ENCODE measurements at places on chromosomes 3 and 15.
A peak's percentile ranks its signal among the peaks of the same experiment; 100 is the strongest.

DNA sequence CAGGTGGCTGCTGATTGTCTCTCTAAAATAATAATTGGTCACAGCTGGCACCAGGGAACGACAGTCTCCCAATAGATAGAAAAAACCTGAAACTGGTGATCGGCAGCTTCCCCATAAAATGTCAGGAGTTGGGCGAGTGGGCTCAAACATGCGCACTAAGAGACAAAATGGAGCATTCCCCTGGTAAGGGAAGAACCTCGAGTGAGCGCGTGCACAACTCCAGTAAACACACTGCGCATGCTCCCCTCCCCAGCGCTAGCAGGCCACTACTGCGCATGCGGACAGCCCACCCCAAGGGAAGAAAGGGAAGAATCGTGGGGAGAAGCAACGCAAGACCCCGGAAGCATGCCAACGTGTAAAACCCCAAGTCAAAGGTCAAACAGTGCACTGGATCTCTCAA, 7.7 kb upstream of the STARD5 start:
- no peak overlapping the region for H3K27ac ChIP-seq
- H3K27me3 ChIP-seq, result no peaks in the 10 kb centered on the region
- DNase-seq, result no peak

DNA sequence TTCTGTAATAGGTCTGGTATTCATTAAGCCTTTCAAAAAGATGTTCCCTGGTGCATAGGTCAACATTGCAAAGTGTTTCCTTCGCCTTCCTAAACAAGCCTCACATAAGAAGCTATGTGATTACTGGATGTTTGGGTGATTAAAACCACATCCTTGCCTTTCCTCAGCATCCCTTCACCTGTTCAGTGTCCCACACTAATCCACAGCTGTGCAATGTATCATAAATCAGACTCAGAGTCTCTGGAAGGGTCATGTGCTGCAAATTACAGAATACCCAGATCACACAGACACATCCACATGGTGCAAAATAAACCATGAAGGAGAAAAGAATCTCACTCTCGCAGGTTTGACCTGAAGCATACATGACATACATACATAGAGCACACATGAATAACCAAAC, 164.7 kb upstream of the NSMCE3 start:
- no peak overlapping the region for H3K4me3 ChIP-seq
- H3K27ac ChIP-seq, result no peak overlapping the region

- peaks cover 3% of the 10 kb centered on the region for H3K27me3 ChIP-seq
- no peaks in the 10 kb centered on the region for H3K36me3 ChIP-seq
- DNase-seq, result no peak
- no peak overlapping the region for H3K27ac ChIP-seq
- H3K4me1 ChIP-seq, result no peaks in the 10 kb centered on the region
- H3K4me3 ChIP-seq, result no peak overlapping the region
Observed at GRCh38 chr3:124149771-124150170, 157.8 kb upstream of the ROPN1 start.

DNA sequence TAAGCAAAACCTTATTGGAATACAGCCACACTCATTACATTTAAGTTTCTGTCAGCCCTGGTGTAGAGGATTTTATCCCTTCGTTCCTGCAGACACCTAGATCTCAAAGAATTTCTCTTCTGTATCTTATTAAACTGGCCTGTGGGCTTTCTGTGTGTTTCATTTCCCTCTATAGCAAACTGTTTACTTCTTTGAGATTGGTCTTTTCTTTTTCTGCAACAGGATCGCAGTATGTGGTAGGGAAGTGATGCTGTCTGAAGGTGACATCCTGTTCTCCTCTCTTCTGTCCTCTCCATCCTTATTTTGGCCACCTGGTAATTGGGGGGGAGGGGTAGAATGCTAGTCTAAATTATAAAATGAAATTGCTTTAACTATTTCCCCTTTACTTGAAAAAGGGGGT, 25.5 kb downstream of the ATP1B3 start:
- H3K36me3 ChIP-seq, result peaks cover 57% of the 10 kb centered on the region
- no peak overlapping the region for H3K27ac ChIP-seq
- peaks cover 37% of the 10 kb centered on the region for H3K4me1 ChIP-seq
- no peaks in the 10 kb centered on the region for H3K27me3 ChIP-seq

DNA sequence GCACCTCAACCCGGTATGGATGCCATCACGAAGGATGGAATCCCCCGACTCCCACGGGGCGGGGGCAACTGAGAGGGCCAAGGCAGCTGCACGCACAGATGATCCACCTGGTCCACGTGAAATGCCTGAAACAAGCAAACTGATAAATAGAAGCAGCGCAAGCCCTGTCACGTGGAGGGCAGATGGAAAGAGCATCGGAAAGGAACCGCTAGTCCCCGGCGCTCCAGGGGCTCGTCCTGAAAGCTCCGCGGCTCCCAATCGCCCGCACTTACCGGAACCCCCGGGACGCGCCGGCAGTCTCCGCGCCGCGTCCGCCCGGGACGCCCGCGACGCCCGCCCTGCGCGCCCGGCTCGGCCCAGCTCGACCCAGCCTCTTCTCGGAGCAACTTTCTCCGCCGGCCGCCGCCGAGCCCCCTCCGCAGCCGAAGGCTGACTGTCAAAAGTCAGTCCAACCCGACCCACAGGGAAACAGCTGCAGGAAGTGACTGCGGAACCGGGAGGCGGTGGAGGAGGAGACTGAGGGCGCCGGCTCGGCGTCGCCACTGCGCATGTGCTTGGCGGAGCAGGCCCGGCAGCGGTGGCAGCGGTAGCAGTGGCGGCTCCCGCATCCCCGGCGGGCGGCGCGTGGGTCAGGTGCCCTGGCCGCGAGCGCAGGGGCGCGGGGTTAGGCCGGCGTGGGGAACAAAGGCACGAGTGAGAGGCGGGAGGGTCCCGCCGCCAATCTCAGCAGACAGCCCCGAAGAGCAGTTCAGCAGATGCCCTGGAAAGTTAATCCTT, at the start of gene ZMAT3:
Gene ZMAT3, minus strand, starts transcription at position 487 of the 777 bp plus-strand sequence. CDS start 4,057 bp downstream, outside the sequence.
- H3K36me3 ChIP-seq, result peaks cover 16% of the 10 kb centered on the region
- DNase-seq, result peak; percentile 90
- peaks cover 41% of the 10 kb centered on the region for H3K4me1 ChIP-seq
- peak within 1 kb of the TSS; percentile 92 for H3K27ac ChIP-seq

DNA sequence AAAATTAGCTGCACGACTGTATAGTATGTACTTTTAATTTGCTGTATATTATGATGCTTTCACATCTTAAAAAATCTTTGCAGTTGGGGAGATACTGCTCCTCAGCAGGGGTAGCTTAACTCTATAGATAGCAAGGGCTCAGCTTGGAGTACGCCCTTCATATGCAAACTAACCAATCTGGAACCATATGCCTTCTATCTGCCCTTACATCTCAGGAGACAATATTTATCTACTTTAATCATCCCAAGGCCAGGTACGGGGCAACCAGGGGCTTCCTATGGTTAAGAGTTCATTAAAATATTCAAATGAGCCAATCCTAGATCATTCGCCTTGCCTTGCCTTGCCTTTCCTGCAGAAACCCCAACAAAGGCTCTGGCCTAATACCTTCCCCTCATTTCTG, 204.1 kb upstream of the ZBTB20 start:
- H3K36me3 ChIP-seq, result no peaks in the 10 kb centered on the region
- DNase-seq, result no peak
- H3K27ac ChIP-seq, result no peak overlapping the region
- no peak overlapping the region for H3K4me3 ChIP-seq

- H3K36me3 ChIP-seq, result no peaks in the 10 kb centered on the region
- no peak for DNase-seq
- peaks cover 22% of the 10 kb centered on the region for H3K4me1 ChIP-seq
- H3K27me3 ChIP-seq, result peaks cover 9% of the 10 kb centered on the region
Observed at GRCh38 chr3:46017720-46018119, 9.6 kb downstream of the XCR1 start.

DNA sequence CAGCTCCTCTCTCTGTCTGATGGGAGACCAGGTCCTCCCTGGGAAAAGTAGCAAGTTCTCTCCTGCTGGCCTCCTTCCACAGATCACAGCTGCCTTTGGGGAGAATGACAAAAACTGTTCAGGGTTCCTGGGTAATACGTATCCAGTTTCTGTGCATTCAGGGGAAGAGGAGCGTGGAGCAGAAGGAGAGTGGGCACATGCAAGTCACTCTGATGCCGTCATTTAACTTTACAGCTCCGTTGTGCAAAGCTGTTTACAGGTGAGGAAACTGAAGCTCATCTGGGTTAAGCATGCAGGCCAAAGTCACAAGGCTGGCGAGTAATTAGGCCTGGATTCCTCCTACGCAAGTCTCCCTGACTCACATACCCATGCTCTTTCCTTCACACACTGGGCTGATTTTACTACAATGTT, 7.5 kb upstream of the TM4SF1 start:
- no peaks in the 10 kb centered on the region for H3K36me3 ChIP-seq
- no peak overlapping the region for H3K27ac ChIP-seq
- no peak for DNase-seq
- H3K4me3 ChIP-seq, result no peak overlapping the region
- no peaks in the 10 kb centered on the region for H3K4me1 ChIP-seq

- H3K36me3 ChIP-seq, result no peaks in the 10 kb centered on the region
- H3K4me1 ChIP-seq, result peaks cover 7% of the 10 kb centered on the region
- peak; percentile 22 for DNase-seq
- no peak overlapping the region for H3K27ac ChIP-seq
- no peaks in the 10 kb centered on the region for H3K27me3 ChIP-seq
- no peak overlapping the region for H3K4me3 ChIP-seq
Observed at GRCh38 chr3:131174752-131175151, 148.1 kb downstream of the NEK11 start.

- H3K4me3 ChIP-seq, result no peak overlapping the region
- H3K27ac ChIP-seq, result no peak overlapping the region
- peaks cover 3% of the 10 kb centered on the region for H3K36me3 ChIP-seq
- H3K27me3 ChIP-seq, result no peaks in the 10 kb centered on the region
- DNase-seq, result no peak
Observed at GRCh38 chr3:171282041-171282440, 178.2 kb downstream of the TNIK start.

DNA sequence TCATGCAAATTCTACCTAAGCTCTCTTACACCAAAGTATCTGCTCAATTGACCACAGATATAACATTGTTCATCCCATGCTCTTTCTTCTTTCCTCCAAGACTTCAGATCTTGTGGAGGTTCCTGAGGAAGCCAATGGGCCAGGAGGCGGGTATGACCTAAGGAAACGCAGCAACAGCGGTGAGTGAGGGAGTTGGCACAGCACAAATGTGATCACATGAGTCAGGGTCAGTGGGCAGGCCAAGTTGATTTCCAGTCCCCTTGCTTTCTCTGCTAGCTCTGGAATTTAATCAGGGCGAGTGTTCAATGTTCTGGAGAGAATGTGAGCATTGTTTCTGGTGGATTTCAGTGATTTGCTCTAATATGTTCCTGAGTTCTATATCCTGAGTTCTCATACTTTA, 112.7 kb downstream of the STAC start:
- no peak overlapping the region for H3K4me3 ChIP-seq
- H3K36me3 ChIP-seq, result no peaks in the 10 kb centered on the region
- DNase-seq, result no peak
- H3K27me3 ChIP-seq, result peaks cover 1% of the 10 kb centered on the region

GRCh38 chr3:23904545-23904944, 12.2 kb downstream of the NKIRAS1 start:
- no peak for DNase-seq
- H3K4me1 ChIP-seq, result no peaks in the 10 kb centered on the region
- H3K36me3 ChIP-seq, result peaks cover 28% of the 10 kb centered on the region

- H3K4me3 ChIP-seq, result no peak overlapping the region
- DNase-seq, result no peak
- H3K4me1 ChIP-seq, result no peaks in the 10 kb centered on the region
Observed at GRCh38 chr15:39868396-39868795, 51.7 kb downstream of the GPR176 start.

DNA sequence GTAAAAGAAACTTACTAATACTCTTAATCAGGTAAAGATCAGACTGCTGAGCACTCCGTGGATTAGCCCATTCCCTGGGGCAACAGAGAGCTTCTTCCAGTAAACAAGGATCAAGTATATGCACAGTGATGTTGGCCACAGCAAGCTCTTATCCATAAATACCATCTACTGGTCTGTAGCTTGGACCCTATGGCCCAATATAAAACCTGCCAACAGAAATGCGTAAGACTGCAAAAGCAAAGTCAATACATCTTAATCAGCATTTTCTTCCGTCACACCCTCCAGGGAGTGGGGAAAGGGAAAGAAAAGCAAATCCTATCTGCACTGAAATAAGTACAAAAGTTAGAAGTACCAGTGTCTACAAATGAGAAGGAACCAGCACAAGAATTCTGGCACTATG, 1082.1 kb downstream of the ZPLD1 start:
- H3K27me3 ChIP-seq, result no peaks in the 10 kb centered on the region
- no peaks in the 10 kb centered on the region for H3K36me3 ChIP-seq
- no peaks in the 10 kb centered on the region for H3K4me1 ChIP-seq
- H3K27ac ChIP-seq, result no peak overlapping the region
- H3K4me3 ChIP-seq, result no peak overlapping the region

- H3K27ac ChIP-seq, result no peak overlapping the region
- no peak for DNase-seq
- no peaks in the 10 kb centered on the region for H3K4me1 ChIP-seq
Observed at GRCh38 chr3:123159926-123160635, 41.7 kb upstream of the SEC22A start.

DNA sequence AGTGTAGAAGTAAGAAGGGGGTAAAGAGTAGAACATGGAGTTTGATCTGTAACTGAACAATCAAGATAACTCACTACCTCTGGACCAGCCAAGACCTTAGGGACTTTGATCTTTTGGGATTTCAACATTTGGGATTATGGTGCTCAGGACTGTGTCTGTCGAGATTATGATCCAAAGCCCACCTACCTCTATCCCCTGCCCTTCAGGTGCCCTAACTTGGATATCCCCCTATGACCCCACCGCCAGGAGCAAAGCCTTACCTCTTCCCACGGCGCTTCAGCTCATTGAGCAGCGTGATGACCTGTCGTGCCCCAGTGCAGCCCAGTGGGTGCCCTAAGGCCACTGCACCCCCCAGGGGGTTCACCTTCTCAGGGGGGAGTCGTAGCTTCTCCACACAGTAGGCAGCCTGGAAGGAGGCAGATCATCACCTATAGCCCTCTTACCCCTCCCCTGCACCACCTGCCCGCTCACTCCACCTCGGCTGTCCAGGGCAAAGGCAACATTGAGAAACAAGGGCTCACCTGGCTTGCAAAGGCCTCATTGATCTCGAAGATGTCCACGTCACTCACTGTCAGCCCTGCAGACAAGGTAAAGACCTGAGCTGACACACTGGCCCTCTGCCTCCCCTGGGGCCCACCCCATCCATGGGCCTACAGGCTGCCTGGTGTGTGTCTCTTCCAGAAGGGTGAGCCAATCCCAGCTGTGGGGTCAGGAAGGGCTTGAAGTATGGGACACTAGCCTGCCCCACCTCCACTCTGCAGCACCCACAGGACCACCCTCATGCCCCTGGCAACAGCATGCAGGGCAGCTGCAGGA, 11.4 kb downstream of the ACAA1 start:
- no peak overlapping the region for H3K27ac ChIP-seq
- no peaks in the 10 kb centered on the region for H3K27me3 ChIP-seq
- H3K36me3 ChIP-seq, result peaks cover 37% of the 10 kb centered on the region
- no peak overlapping the region for H3K4me3 ChIP-seq
